NCI-H1092 (cell line): ENCODE measurements at places on chromosomes 5 and 9.

GRCh38 chr9:77133011-77133410, 44.3 kb upstream of the VPS13A start:
- DNase-seq: no peak

GRCh38 chr5:102715082-102715807, 39.9 kb upstream of the PAM start:
- DNase-seq: no peak

DNA sequence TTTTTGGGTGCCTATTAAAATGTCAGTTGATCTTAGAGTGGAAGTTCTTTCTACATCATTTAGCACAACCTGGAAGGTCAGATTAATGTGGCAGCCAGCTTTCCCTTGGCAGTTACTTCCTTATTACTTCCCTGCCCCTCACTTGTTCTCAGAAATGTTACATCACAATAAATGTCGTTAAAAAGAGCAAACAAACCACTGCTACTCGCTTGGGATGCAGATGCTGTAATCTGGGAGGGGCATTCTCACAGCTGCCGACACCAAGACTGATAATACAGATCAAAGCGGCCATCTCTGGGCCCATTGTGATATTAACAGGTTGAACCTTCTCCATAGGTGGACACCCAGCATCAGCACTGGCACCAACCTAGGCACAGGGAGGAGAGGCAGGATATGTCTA, 29.3 kb downstream of the PLAC8L1 start:
- DNase-seq: no peak

DNA sequence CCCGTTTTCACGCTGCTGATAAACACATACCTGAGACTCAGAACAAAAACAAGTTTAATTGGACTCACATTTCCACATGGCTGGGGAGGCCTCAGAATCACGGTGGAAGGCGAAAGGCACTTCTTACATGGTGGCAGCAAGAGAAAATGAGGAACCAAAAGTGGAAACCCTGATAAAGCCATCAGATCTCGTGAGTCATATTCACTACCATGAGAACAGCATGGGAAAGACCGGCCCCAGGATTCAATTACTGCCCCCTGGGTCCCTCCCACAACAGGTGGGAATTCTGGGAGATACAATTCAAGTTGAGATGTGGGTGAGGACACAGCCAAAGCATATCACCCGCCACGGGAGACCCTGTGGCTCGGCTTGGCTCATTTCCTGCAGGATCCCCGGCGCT, 20.2 kb downstream of the EXD3 start:
- no peak for DNase-seq

GRCh38 chr5:38532165-38532669, 24.2 kb downstream of the LIFR start:
- DNase-seq: peak; percentile 79

GRCh38 chr9:95727947-95728520, 147.5 kb upstream of the ERCC6L2 start:
- DNase-seq: no peak

- no peak for DNase-seq
These were observed 53.1 kb downstream of the SYK start for GRCh38 chr9:90854637-90855175.

DNA sequence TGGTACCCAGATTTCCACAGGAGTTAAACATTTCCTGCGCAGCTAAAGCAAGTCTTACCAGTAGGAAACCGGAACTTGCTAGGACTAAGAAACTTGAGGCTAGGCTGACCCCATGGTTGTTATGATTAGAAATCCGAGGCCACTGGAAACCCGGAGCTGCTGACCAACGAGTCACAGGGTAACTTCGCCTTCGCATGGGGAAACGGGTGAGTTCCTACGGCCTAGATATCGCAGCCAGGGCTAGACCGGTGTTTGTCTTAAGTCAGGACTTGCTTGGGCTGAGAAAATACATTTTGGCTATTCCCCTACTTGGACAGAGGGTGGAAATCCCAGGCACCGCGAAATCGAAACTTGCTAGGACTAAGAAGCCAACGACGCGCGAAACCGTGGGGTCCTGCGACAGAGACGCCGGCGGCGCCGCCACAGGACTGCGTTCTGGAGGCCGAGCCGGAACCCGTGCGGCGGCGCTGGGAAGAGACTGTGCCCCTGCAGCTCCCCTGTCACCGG, 1.6 kb upstream of the ANXA2R start:
- peak; percentile 48 for DNase-seq
